ENCODE measurements at places on chromosomes 16 and 17. TPM values are rescaled to one million over a fixed set of nuclear protein-coding genes. Genes with fewer than 3 reads are reported as not detected.

DNA sequence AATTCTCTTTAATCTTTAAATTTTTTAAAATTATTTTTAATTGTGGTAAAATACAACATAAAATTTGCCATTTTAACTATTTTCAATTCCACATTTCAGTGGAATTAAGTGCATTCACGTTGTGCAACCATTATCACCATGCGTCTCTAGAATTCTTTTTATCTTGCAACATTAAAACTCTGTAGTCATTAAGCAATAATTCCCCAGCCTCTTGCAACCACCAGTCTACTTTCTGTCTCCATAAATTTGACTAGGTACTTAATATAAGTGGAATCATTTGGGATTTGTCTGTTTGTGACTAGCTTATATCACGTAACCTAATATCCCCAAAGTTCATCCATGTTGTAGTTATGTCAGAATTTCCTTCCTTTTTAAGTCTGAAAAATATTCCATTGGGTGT is 79.1 kb downstream of the TAOK1 start:
- DNase-seq: no peak

DNA sequence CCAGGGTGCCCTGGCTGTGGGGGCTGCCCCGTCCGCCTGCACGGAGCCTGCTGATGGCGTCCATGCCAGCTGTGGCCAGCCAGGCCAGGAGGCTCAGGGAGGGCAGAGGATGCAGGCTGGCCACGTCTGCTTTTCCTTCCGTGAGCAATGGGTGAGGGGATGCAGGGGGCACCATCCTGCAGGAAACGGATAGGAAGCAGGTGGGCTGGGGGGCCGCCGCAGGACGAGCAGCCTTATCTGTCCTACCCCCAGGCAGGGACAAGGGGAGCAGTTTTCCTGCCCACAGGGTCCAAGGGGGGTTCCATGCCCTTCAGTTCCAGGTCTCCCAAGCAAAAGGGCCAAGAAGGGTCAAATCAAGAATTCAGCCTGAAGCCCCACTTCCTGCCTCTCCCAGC is 6.8 kb downstream of the DUS1L start:
- DNase-seq: no peak

DNA sequence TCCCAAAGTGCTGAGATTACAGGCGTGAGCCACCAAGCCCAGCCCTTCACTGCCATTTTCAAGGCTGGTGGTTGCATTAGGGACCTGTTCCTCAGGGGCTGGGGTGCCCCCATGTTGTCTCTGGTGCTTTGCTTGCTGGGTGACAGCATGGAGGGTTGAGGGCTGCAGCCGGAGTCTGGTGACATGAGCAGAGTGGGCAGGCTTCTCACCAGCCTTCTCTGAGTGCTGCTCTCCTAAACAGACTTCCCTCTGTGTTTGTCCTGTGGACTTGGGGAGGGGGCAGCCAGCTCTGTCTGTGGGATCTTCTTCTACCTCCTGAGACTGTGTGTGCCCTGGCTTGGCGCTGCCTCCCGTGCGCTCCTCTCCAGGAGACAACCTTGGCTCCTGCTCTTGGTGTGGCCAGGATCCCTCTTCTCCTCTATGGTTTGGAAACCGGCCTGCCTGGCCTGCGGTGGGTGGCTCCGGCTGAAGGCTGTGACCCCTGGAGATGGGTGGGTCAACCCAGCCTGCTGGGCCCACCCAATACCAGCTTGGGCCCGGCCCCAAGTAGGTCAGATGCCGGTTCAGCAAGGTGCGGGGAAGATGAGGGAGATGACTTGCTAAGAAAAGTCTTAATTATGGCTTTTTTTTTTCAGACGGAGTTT is 72.1 kb downstream of the PDPK1 start:
- no peak for DNase-seq

DNA sequence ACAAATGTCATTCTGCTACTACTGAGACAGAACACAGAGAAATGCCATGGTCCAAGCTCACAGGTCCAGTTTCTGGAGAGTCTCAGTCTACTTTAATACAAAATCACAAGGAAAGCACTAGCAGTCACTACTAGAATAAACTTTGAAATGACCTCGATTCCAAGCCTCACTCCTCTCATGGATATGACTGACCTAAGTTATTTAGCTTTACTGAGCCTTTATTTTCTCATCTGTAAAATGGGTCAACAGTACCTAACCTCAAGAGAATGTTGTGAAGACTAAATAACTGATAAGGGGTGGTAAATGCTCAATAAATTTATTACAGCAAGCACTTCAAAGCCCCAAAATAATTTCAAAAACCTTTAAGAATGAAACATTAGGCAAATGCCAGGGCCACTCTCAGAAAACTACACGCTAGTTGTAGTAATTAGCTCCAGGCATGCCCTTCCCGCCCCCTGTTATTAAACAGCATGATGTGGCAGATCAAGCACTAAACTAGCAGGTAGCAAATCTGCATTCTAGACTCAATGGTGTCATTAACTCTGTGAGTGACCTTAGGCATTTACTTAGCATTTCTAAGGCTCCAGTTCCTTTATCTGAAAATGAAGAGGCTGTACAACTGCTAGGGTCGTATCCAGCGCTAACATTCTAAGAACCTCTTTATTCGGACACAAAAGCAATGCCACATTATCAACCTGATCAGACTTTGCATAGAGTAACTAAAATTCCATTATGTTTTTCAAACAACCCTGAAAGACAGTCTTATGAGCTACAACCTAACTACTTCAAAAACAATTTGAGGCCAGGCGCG is 8.4 kb downstream of the GSPT1 start:
- DNase-seq: no peak

DNA sequence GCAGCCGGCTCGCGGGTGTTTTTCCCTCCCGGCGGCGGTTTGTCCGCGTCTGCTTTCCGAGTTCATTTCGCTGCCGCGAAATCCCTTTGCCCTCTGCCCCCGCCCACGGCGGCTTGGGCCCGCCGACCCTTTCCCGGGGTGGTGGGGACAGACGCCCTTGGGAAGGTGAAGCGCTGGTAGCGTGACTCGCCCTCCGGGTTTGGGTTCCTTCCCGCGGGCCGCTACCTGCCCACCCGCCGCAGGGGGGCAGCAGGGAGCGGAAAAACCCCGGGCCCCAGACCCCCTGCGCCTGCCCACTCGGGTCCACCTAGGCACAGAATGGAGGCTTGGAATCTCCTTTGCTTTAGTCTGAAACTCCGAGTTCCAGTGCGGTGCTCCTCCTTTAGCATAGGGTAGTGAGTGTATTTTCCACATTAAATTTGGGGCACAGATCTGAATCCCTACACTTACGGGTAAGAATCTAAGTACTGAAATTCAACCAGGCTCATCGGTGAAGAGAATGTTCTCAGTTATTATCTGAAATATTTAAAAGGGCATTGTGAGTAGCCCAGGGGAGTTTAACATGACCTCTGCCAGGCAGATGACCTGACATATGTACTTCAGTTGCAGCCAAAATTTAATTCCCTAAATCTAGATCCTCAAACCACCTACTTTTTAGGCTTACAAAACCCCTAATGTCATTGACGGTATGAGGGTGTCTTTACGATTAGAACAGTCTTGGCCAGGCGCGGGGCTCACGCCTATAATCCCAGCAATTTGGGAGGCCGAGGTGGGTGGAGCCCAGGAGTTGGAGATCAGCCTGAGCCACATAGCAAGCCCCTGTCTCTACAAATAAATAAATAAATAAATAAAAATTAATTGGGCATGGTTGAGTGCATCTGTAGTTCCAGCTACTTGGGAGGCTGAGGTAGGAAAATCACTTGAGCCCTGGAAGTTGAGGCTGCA is 1.0 kb downstream of the NME2 start:
- DNase-seq: peak; percentile 31

DNA sequence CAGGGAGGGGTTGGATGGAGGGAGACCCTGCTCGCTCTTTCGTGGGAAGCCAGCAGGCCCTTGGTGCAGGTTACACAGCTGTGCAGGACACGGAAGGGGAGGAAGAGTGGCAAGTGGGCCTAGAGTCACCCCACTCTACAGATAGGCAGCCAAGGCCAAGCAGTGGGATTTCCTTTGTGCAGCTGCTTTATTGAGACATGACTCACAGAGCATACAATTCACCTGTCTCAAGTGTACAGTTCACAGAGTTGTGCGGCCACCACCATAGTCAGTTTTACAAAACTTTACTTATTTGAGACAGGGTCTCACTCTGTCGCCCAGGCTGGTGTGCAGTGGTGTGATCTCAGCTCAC is 91.2 kb upstream of the CIBAR2 start:
- DNase-seq: no peak

- DNase-seq: no peak
These were observed 6.2 kb upstream of the CIITA start for GRCh38 chr16:10870808-10871156.

DNA sequence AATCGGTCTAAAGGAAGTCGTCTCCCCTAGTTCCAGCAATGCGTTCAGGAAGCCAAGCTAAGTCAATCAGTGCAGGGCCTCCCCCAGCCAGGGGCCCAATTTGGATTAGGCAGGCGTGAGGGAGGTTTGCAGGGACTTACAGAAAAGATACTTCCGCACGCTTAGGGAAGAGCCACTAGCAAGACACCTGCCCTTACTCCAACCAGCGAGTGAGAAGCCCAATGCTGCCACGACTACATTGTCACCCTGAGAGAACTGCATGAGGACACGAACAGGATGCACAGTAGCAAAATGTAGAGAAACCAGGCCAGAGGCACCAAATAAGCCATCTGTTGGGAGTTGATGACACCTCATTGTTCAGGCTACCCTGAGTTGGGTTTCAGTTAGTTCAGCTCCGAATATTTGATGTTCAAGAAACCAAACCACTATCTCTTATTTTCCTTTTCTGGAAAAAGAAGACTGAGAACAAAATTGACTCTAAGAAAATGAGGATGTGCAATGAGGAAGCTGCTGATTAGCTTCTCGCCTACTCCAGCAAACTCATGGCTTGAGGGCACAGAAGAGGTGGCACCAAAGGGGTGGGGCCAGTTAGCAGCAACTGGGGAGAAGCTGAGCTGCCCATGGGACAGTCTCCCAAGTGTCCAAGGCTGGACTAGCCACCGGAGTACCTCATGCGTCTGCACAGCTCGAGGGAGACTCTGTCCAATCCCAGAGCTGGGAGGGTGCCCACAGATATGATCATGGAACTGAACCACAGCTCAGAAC is 29.3 kb downstream of the TK2 start:
- no peak for DNase-seq

- DNase-seq: peak; percentile 99
These were observed 20.2 kb downstream of the NGFR start for GRCh38 chr17:49515196-49515770.

- no peak for DNase-seq
These were observed 76.4 kb downstream of the TOX3 start for GRCh38 chr16:52470585-52470984.

GRCh38 chr16:75922250-75922649 is 196.0 kb upstream of the CPHXL start:
- DNase-seq: no peak

DNA sequence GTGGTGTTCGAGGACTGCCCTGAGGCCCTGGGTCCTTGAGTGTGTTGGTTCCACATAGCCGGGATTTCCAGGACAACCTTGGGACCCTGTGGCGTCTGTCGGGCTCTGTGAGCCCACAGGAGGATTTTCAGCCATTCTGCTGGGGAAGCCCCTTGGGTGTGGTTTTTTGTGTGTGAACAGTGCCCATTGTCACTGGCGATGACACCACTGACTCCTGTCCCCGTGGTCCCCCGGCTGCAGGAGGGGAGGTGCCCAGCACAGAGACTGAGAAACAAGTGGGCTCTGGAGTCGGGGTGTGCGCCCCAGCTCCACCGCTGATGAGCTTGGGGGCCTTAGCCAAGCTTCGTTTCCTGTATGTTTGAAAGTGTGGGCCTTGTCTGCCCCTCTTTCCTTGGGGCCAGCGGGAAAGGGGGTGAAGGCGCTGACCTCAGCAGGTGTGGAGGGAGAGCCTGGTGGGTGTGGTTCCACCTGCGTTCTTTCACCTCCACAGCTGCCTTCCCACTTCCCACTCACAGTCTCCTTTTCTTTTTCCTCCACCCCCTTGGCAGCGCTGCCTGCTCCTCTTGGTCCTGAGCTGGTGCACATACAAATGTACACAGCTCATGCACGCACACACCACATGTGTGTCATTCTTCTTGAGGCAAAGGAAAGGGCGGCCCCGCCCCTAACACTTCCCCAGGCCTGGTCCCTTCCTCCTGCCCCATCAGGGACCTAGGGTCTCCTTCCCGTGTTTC is 16.1 kb downstream of the MGRN1 start:
- DNase-seq: no peak

DNA sequence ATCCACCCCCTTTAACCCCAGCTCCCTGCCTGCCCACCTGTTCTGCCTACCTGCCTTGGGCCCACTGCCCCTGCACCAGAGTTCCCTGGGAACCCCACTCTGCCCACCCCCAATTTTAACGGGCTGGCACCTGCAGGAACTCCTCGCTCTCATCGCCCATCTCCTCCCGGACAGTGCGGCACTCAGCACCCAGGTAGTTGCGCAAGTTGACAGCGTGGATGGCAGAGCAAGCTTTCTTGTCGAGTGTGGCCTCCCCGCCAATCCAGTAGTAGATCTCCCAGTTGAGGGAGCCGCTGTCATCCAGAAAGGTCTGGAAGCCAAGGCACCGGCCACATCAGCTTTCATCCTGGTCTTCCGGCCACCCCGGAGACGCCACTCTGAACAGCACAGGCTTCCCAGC is 7.8 kb downstream of the FLII start:
- DNase-seq: no peak

DNA sequence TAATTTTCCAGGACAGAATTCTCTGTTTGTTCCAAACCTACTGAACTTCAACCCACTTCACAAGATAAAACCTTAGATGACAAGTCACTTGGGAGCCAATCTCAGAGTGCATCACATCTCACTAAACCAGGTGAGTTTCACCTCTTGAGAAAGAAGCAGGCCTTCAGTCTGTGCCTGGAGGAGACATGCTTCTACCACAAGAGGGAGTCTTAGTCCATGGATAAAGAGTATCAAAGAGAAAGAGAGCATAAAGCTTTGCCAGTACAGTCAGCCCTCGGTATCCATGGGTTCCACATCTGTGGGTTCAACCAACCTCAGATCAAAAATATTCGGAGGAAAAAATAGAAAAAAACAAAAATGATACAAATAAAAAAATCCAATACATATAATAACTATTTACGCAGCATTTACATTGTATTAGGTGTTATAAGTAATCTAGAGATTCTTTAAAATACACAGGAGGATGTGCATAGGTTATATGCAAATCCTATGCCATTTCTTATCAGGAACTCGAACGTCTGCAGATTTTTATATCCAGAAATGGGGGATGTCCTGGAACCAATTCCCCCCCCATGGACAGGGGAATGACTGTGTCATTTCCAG is 37.7 kb downstream of the DUSP14 start:
- DNase-seq: peak; percentile 65

The CIBAR2 gene
- total RNA-seq: not detected

The ITGAD gene
- total RNA-seq: not detected

The KCNH4 gene
- not detected for total RNA-seq

The RAB26 gene
- 3.6 TPM for total RNA-seq
